ENCODE measurements at places on chromosomes 4 and X. TPM values are rescaled to one million over a fixed set of nuclear protein-coding genes. Genes with fewer than 3 reads are reported as not detected.

Gene NALF2
- 1.0 TPM for total RNA-seq

Gene ATP2B3
- not detected for total RNA-seq

Gene DYNLT3
- 32.1 TPM for total RNA-seq

Gene GAB3
- total RNA-seq: 0.14 TPM

Gene CSN1S1
- not detected for total RNA-seq

Gene TSPAN7
- total RNA-seq: 0.29 TPM

Gene DMP1
- total RNA-seq: not detected

Gene USP17L10
- total RNA-seq: not detected

Gene KCNE5
- total RNA-seq: not detected

Gene ZNF732
- total RNA-seq: 2.4 TPM

Gene ARSJ
- total RNA-seq: 31.9 TPM

Gene ETDC
- not detected for total RNA-seq

Gene RAB33A
- not detected for total RNA-seq

Gene TRIML2
- total RNA-seq: not detected

Gene PRKG2
- 0.51 TPM for total RNA-seq

Gene SLITRK4
- 1.7 TPM for total RNA-seq

Gene GPR82
- total RNA-seq: not detected

Gene MAGEA10
- not detected for total RNA-seq

Gene RENBP
- 0.92 TPM for total RNA-seq

Gene CSAG1
- total RNA-seq: not detected

Gene MAOB
- total RNA-seq: 0.14 TPM

Gene RAB9B
- 0.40 TPM for total RNA-seq

Gene SPANXB1
- total RNA-seq: 0.65 TPM

Gene PPP4R3C
- not detected for total RNA-seq

Gene MAGEA2
- not detected for total RNA-seq

Gene LPAR4
- 0.52 TPM for total RNA-seq

Gene RHOXF2B
- total RNA-seq: not detected

Gene IL3RA
- total RNA-seq: not detected

Gene KIAA1210
- total RNA-seq: not detected

Gene RNF212
- total RNA-seq: 3.5 TPM

Gene MTNR1A
- 0.36 TPM for total RNA-seq

Gene STK26
- total RNA-seq: 33.2 TPM

Gene PLXNB3
- total RNA-seq: 7.4 TPM

Gene PLS3
- total RNA-seq: 133 TPM

Gene MAGEB2
- not detected for total RNA-seq

Gene RTL5
- total RNA-seq: 0.94 TPM

Gene OTC
- total RNA-seq: not detected

Gene BMX
- total RNA-seq: not detected

Gene PFKFB1
- total RNA-seq: not detected

Gene RNF128
- 1.2 TPM for total RNA-seq

Gene PASD1
- total RNA-seq: not detected

Gene FHDC1
- 2.1 TPM for total RNA-seq

Gene SMIM31
- total RNA-seq: not detected

Gene MSN
- 385 TPM for total RNA-seq

Gene ARMCX2
- total RNA-seq: 29.4 TPM

Gene SPATA4
- not detected for total RNA-seq

Gene CSN3
- total RNA-seq: not detected

Gene STARD8
- 9.5 TPM for total RNA-seq

Gene HOPX
- total RNA-seq: not detected

Gene TRPC3
- total RNA-seq: 0.06 TPM

Gene UCP1
- total RNA-seq: not detected

Gene LAMTOR3
- total RNA-seq: 37.0 TPM

Gene UCHL1
- total RNA-seq: 1,473 TPM

Gene LRCH2
- 0.75 TPM for total RNA-seq

Gene CCDC110
- total RNA-seq: 0.07 TPM

Gene EDNRA
- 3.9 TPM for total RNA-seq

Gene DCAF12L2
- 0.06 TPM for total RNA-seq

All from epithelial cell of proximal tubule (primary cell).